ENCODE measurements at places on chromosomes 2 and 18.

GRCh38 chr2:160701822-160702221 is 208.2 kb upstream of the RBMS1 start:
- DNase-seq = no peak

DNA sequence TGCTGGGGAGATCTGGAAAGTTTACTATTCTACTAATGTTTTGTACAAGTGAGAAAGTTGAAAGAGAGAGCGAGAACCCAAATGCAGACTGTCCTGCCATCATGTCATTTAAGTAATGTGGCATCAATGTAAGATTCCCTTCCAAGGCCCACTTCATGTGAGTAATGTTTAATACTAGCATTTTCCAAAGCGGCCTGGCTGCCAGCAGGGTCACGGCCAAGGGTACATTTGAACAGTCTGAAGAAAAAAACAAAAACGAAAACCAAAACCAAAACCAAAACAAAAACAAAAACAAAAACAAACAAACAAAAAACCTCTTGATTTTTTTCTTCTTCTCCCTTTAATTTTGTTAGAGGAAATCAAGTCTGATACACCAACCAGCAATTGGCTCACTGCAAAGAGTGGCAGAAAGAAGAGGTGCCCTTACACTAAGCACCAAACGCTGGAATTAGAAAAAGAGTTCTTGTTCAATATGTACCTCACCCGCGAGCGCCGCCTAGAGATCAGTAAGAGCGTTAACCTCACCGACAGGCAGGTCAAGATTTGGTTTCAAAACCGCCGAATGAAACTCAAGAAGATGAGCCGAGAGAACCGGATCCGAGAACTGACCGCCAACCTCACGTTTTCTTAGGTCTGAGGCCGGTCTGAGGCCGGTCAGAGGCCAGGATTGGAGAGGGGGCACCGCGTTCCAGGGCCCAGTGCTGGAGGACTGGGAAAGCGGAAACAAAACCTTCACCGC is 2.2 kb downstream of the HOXD10 start:
- DNase-seq = no peak

- no peak for DNase-seq
Measured at GRCh38 chr2:6074089-6074643, 382.0 kb downstream of the SOX11 start.

DNA sequence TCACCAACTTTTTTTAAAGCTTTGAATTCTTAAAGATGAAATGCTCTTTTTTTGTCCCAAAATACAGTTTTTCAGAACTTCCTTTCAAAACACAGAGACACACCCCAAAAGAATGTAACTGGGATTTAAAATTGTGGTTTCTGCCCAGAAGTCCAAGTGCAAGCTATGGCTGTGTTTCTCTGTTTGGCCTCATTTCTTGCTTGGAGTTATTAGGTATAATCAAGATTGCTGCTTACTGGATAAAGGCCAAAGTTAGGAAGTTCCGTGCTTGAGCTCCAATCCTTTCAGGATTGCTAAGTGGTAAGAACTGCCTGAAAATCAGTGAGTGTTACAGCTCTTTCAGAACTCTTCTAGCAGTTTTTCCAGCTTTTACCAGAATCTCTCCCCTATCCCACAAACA is 16.9 kb downstream of the ZBTB7C start:
- DNase-seq = no peak

DNA sequence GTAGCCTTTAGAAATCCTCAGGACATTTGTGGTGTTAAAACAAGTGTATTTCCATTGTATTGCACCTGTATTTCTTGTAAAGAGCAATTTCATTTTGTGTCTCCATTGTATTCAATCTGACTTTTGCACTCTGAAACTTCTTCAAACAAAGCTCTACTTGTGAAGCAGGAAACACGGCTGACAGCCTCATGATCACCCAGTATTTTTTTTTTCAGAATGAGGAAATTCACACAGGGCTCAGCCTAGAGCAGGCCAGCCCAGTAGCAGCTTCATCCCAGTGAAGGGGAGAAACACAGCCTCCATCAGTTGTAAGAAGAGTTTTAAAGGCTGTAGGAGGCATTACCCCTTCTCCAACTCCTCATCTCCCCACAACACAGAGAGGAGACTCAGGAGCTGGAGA is 175.9 kb upstream of the KLHL29 start:
- no peak for DNase-seq

DNA sequence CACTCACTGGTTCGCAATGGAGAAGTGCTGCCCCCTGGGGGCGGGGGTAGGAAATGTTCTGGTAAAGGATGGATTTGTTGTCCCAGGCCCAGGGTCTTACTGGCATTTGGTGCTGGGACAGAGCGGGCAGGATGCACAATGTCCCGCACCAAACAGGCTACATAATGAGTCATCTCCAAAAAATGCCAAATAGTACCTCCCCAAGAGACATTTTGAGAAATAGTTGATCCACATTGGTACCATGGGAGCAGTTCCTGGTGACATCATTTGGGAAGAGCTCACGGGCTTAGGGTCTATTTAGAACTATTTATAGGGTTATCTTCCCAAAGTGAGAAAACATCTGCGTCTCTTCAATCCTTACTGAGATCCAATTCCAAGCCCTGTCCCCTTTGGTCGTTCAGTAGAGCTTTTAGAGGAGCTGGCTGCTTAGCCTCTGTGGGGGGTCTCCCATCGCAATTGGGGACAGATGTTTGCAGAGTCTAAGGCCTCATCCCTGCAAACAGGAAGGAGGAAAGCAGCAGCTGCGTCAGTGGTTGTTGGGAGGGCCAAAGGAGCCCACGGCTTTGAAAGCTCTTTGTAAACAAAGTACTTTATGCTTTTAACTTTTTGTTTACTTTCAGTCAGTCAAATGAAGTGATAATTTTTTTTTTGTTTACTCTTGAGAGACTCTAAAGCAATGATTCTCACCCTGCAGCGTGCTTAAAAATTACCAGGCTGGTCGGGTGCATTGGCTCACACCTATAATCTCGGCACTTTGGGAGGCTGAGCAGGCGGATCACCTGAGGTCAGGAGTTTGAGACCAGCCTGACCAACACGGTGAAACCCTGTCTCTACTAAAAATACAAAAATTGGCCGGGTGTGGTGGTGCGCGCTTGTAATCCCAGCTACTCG is 49.3 kb downstream of the GREB1 start:
- peak; percentile 52 for DNase-seq

- peak; percentile 16 for DNase-seq
Measured at GRCh38 chr2:222900354-222900753, 39.5 kb downstream of the ACSL3 start.

DNA sequence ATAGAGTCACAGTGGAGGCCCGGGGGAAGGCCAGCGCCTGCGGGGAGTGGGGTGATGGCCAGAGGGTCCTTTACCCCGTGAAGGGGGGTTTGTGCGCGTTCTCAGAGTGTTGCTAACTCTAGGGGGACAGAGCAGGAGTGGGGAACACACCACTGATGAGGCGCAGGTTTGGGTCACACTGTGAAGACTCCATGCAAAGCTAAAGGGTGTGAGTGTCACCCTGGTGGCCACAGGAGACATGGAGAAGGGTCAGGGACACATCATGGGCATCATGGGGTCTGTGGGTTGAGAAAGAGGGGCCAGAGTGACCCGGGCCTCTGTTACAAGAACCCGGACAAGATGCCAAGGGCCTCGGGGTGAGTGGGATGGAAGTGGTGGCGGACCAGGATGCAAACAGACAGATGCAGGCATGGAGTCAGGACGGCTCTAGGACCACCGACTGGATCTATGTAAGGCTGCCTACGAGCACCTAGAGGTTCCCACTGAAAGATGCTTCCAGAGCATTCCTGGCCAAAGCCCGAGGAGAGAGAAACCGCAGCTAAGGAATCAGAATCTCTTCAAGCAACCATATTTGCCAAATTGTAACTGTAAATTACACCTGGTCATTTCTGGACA is 84.3 kb downstream of the PXDN start:
- DNase-seq = no peak

- no peak for DNase-seq
Measured at GRCh38 chr2:33929467-33929866, 330.4 kb upstream of the FAM98A start.

- DNase-seq = no peak
Measured at GRCh38 chr2:127618551-127619202, 27.3 kb upstream of the GPR17 start.

DNA sequence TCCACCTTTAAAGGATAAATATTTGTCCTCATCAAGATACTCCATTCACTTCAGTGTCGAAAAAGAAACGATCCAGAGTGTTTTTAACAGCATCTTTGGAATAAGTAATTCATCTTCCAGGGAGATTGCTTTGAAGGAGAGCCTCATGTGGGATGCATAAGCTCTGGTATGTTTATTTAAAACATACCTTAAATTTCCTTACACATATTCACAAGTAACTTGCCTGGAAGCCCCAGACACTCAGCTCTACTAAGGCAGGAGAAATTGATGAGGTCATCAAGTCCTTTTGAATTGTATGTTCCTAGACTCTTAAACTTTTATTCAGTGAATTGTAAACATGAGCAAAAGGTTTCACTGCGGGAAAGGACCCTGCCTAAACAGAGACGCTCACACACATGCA is 103.0 kb downstream of the CDK15 start:
- DNase-seq = peak; percentile 49

DNA sequence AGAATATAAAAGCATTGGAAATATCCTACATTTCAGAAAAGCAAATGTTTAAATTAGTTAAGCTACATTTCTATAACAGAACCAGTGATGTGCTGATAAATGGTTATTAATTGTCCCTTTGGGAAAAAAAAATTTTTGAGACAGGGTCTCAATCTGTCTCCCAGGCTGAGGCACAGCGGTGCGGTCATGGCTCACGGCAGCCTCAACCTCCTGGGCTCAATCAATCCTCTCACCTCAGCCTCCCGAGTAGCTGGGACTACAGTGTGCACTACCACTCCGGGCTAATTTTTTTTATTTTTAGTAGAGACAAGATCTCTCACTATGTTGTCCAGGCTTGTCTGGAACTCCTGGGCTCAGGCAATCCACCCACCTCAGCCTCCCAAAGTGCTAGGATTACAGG is 194.8 kb upstream of the SALL3 start:
- no peak for DNase-seq

DNA sequence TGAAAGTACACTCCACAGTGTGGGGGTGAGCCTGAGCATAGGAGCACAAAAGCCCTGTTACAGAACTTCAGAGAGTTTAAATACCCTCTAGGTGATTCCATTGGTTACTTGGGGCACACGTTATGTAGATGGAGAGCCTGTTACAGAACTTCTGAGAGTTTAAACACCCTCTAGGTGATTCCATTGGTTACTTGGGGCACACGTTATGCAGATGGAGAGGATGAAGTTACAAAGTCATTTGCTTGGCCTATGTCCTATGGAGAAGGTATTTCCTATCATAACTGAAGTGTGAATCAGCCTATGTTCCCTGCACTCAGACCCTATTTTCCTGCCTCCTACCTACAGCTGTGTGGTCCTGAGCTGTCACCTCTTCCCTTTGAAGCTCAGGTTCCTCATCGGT is 3.8 kb upstream of the CAPN10 start:
- DNase-seq = no peak

DNA sequence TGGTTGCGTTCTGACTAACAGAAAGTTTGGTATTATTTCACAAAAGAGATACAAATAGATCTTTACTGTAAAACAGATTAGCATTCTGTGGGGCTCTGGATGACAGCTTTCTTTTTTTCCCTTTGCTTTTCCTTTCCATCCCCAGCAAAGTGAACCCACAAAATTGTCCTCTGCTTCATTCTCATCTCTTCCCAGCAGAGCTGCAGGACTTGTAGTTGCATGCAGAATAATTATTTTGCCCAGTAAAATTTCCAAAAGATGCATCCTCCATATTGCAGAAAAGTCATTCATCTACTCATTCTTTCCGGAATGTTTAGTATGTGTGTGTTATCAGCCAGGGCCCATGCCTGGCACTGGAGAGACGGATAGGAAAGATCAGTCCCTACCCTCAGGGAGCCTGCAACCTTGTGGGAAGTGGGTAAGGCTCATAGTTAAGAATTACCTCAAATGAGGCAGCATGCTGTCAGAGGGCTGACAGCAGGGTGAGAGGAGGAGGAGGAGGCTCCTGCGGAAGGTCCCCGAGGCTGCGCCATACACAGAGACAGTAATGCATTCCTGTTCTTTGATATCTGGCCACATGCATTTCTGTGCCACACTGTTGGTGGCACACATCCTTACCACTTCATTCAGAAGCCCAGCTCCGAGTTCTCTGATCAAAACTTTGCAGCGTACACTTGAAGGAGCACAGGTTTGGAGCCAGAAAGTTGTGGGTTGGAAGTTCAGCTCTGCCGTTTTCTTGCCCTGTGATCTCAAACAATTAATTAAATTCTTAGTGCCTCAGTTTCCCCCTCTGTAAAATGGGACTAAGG is 225.4 kb downstream of the MYCN start:
- no peak for DNase-seq

- no peak for DNase-seq
Measured at GRCh38 chr2:201559067-201559710, 84.1 kb downstream of the TMEM237 start.

DNA sequence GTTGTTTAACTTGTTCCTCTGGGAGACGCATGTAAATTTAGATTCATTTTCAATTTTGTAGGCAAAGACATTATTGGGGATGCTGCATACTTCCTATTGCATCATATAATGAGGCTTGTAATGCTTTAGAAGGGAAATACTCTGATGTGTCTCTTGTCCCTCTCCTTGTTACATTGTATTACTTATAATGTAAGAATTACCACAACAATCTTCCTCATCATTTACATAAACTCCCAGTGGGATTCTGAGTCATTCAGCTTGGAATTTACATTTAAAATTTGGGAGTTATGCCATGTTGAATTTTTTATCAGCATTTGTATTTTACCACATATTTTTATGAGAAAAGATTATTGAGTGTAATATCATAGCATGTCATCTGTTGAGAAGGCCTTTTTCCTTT is 963.4 kb upstream of the NRXN1 start:
- no peak for DNase-seq

GRCh38 chr2:2828774-2829368 is 497.8 kb upstream of the MYT1L start:
- DNase-seq = no peak

Measured in AG08396 (cell line).